ENCODE measurements at places on chromosomes 4 and X. TPM values are rescaled to one million over a fixed set of nuclear protein-coding genes. Genes with fewer than 3 reads are reported as not detected.

- no peak for DNase-seq
Measured at GRCh38 chr4:53421791-53422190, 44.4 kb downstream of the FIP1L1 start.

- DNase-seq, result peak; percentile 52
Measured at GRCh38 chrX:104098151-104098808, 14.0 kb upstream of the ZCCHC18 start.

DNA sequence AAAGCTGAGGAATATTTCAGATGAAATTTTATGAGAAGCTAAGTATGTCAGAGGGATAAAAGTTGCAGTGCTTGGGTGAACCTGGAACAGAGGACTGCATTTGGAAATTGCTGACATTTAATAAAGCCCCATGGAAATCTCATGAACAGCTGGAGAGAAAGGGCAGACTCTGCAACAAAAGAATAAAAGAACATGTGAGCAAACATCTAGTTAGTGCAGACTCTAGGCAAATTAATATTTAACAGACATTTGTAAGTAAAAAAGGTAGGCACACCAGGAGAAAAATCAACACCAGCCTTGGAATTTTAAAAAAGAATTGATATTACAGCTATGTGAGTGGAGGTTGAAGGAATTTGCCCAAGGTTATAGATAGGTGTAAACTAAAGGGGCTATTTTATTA, 114.6 kb upstream of the PUDP start:
- DNase-seq, result no peak

GRCh38 chr4:185307136-185307950, 88.4 kb downstream of the LRP2BP start:
- no peak for DNase-seq

DNA sequence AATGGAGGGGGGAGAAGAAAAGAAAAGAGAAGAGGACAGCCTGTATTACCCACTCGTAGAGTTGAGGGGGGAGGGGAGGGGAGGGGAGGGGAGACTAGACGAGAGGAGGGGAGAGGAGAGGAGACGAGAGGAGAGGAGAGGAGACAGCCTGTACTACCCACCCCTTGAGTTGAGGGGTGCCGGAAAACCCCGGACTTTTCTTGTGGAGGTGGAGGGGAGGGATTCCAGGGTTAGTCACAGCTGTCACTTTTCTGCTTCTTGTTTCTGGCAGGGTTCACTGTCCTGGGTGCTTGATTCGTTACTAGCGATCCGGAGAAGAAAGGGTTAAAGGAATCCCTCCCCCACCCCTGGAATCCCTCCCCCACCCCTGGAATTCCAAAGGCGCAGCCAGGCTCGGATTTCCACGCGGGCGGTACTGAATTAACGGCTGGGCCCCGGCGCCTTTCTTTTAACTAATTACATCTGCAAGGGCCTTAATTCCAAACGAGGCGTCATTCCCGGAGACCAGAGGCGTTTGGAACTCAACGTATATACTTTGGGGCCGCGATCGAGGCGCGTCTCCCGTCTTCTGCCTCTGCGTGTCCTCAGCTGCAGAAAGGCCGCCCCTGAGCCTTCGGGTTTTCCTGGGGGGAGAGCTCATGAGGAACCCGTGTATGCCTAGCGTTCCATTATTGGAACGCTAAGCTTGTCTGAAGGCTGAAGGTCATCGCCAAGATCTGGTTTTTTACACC, 20.1 kb upstream of the CSF2RA start:
- DNase-seq, result peak; percentile 25

DNA sequence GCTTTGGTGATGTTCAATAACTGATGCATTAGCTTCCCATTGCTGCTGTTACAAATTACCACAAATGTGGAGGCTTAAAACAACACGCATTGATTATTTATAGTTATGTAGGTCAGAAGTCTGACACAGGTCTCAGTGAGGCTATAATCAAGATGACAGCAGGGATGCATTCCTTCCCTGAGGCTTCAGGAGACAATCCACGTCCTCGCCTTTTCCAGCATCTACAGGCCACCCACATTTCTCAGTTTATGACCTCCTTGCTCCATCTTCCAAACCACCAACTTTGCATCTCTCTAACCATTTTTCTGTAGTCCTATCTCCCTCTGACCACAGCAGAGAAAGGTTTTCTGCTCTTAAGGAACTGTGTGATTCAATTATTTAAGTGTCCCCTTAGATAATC, 92.5 kb downstream of the GASK1B start:
- no peak for DNase-seq

NEXMIF gene
- polyA plus RNA-seq, result not detected

MBTPS2 gene
- polyA plus RNA-seq, result 27.2 TPM

TAPT1 gene
- polyA plus RNA-seq, result 33.2 TPM

DNA sequence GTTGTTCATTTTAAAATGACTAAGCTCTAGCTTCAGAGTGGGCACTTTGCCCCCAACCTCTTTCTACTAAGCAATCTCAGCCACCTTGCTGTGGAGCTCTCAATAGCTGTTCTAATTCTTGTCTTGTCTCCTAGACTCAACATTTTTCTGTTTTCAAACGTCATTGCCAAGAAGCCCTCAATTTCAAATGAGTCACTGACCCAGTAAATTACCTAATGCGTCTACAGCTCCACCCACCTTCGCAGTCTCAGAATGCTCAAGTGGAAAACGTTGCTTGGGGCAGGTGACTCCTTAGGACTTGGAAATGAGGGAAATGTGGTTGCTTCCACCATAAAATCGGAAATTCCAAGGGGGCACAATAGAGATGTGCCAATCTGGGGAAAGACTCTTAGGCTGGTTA, 59.0 kb downstream of the ING2 start:
- no peak for DNase-seq

DNA sequence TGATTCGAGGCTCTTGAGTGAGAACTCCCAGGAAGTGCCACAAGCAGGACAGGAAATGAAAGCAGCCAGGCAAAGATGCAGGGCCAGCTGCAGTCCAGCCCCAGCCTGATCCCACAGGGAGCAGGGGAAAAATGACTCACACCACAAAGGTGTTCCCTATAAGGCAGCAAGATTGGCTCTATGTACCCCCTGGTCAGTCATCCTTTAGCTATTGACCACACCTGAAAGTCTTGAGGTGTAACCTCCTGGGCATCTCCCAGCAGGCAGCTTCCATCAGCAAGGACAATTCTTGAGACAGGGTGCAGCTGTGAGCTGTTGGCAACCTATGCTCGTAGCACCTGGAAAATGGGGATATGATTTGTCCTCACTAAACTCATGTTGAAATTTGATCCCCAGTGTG, 27.9 kb upstream of the EXOC1L start:
- DNase-seq, result no peak

DNA sequence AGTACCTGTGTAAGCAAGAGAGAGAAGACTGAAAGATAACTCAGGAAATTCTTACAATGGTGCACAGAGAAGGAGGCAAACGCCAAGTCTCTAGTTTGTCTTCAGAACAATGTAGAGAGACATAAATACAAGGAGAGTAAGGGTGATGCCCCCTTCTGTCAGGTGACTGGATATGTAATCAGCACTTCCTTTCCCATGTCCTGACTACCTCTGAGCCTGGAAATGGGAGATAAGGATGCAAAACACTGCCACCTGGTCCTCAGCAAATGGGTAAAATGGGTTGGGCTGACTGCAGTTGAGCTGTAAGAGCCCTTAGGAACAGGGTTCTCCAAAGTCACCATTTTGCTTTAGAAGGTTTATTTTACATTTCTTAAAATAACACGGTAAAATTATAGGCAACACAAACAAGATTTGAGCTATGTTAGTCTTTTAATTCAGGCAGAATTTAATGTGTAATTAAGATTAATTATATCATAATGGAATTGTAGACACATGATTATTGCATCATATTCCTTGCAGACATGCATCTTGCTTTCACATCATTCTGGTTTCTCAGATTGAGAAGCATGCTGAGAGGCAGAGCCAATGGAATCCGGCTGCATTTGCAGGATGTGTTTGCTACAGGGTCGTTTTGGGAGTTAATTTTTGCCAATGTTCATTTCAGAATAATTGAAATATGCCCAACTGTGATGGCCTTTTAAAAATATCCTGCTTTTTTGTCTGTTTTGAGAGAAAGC, 37.2 kb upstream of the ARX start:
- no peak for DNase-seq

HPGDS gene
- polyA plus RNA-seq, result 14.1 TPM

DNA sequence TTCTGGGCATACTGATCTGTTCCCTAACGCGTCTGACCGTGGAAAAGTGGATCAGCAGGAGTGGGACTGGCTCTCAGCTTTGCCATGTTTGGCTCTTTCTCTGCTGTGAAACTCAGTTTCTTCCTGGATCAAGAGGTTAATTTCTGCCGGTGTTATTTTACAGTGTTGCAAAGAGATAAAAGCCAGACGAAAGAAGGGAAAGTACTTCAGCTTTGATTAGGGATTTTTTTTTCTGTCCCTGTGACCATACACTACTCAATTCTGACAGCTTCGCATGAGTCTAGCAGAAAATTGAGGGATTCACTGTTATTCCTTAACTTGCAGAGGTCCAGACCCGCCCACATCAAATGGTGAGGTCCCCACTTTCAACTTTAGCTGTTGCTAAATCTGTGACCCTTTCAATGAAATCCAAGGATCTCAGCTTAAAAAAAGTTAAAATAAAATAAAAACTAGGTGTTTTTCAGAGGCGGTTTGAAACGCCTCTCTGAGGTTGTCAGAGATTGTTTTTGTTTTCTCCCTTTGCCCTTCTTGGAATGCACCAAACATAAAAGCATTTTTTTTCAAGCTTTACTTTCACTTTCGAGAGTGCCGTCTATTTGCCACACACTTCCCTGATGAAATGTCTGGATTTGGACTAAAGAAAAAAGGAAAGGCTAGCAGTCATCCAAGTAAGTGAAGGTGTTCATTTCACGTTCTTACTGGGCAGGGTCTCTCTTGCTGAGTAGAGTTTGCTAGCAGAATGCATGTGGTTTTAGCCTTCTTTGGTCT, at the start of gene TLR3:
TLR3 (plus strand) TSS at position 576 of the 768 bp plus-strand sequence. CDS start 7,464 bp downstream, outside the sequence.
- DNase-seq, result peak; percentile 23

GRCh38 chr4:38266616-38267015, 306.4 kb downstream of the PTTG2 start:
- no peak for DNase-seq

JADE3 gene
- 5.5 TPM for polyA plus RNA-seq

DNA sequence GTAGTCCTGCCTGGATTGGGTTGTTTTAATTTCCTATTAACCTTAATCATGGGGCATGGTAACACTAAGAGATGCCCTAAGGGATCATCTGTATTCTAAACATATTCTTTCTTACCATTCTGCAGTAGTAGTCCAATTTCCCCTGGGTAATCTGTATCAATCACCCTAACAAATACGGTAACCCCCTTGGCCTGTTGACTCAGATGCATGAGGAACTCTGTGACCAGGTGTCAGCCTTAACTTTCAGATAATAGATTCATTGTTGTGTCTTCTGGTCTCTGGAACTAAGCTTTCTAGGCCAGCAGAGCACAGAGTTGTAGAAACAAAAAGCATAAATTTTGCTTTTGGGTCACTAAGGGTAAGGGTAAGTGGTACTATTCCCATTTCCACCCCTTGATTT, 13.1 kb upstream of the BANK1 start:
- DNase-seq, result no peak

- DNase-seq, result no peak
Measured at GRCh38 chr4:188198982-188199792, 59.9 kb downstream of the TRIML1 start.

GRCh38 chr4:74934016-74934831, 1.3 kb downstream of the PARM1 start:
- peak; percentile 56 for DNase-seq

GRCh38 chrX:125627676-125628075, 308.0 kb downstream of the TEX13C start:
- no peak for DNase-seq

DNA sequence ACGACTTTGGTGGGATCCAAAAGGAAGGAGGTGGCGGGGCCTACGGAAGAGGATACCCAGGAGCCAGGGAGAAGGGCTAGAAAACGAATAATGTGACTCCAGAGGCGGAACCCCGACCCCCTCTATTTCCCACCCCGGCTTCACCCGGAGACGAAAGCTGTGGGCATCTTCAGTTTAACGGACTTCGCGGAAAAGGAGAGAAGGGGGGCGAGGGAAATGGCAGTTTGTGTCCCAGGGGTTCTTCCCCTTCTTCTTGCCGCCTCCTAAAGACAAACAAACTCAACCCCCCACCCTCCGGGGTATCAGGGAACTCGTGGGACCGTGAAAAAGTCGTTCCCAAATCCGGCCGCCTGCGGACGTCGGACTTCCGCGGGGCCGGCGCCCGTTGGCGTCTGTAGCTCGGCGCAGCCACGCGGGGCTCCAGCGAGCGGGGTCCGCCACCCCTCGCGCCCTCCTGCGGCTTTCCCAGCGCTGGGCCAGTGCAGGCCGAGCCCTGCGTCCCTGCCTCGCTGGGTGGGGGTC, 3.6 kb upstream of the LEF1 start:
- DNase-seq, result no peak

DNA sequence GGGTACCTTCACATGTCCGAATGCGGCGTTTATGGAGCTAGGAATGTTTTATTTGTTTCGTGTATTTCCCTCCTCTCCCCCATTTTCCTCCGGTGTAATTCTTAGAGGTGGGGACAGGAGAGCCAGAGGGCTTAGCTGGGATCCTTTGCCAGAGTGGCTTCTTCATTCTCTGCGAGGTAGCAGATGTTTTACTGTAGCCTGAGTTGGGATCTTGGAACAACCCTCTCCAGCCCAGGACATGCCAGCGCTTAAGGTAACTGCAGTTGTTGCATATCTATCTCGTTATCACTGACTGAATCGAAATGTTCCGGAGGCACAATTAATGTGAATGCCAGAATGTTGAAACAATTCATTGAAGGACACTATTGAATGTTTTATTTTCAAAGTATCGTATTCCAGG, 59.0 kb upstream of the DYNLT3 start:
- DNase-seq, result no peak

GRCh38 chr4:188132232-188132631, 7.0 kb upstream of the TRIML1 start:
- DNase-seq, result no peak

PDCL2 gene
- polyA plus RNA-seq, result not detected

SPANXB1 gene
- not detected for polyA plus RNA-seq

DNA sequence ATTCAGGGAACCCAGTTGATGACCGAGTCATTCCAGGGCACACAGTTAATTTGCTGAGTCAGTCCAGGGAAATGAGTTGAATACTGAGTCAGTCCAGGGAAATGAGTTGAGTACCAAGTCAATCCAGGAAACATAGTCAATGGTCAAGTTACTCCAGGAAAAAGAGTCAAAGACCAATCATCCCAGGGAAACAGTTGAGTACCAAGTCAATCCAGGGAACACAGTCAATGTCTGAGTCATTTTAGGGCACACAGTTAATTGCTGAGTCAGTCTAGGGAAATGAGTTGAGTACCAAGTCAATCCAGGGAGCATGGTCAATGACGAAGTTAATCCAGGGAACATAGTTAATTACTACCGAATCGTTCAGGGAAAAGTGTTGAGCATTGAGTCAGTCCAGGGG, 754.4 kb downstream of the NLGN4X start:
- no peak for DNase-seq
